Stimulated activated CD4-positive, alpha-beta T cell treated with anti-CD3 and anti-CD28 coated beads, Interleukin-1b, Interleukin-23, amount 100 ng/mL, for 48 hours (primary cell): ENCODE measurements at places on chromosomes 4 and X.

- no peak for DNase-seq
These were observed 1.6 kb upstream of the GRIPAP1 start for GRCh38 chrX:49003696-49004095.

DNA sequence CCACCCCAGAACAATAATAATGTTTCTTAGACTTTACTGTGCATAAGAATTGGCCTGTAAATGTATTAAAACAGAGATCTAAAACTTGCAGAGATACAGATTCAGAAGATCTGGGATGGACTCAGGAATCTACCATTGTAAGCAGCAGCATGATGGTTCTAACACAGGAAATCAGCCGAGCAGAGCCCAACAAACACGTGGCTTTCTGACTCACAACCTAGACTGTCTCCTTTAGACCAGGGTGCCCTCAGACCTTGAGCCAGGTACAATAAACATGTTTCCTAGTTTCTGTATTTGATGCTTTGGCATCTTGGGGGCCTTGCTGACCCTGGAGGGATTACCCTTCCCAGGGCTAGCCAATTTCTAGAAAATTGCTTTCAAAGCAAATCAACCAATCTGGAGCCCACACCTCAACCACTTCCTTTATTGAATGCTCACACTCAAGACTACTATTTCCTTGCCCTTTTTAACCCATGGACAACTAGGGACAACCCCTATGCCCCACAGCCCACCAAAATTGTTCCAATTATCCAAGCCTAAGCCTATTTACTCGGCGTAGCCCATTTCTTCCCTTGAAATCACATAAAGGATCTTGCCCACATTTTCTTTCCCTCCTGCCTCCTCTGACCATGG, 80.5 kb downstream of the TBC1D9 start:
- no peak for DNase-seq

GRCh38 chrX:9342561-9343051, 122.3 kb upstream of the TBL1X start:
- peak; percentile 51 for DNase-seq

- no peak for DNase-seq
These were observed 232.9 kb downstream of the ARAP2 start for GRCh38 chr4:36011381-36011780.

GRCh38 chr4:184259866-184260265, 42.2 kb upstream of the ENPP6 start:
- DNase-seq = no peak

GRCh38 chrX:29477878-29478277, 737.5 kb upstream of the MAGEB2 start:
- no peak for DNase-seq

DNA sequence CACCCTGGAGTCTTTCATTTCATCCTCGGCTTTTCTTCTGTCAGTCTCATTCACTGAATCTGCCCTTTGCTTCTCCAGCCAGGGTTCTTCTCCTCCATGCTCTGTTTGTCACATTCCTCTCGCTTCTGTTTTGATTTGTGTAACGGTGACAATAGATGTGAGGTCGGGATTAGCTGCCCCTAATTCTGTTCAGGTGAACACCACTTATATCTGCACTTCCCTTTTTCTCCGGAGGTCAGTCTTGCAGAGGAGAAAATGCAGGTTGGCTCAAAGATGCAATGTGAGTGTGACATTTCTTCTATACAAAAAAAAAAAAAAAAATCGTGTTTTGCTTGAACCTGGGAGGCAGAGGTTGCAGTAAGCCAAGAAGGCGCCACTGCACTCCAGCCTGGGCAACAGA, 262.9 kb downstream of the ASMT start:
- DNase-seq = no peak

DNA sequence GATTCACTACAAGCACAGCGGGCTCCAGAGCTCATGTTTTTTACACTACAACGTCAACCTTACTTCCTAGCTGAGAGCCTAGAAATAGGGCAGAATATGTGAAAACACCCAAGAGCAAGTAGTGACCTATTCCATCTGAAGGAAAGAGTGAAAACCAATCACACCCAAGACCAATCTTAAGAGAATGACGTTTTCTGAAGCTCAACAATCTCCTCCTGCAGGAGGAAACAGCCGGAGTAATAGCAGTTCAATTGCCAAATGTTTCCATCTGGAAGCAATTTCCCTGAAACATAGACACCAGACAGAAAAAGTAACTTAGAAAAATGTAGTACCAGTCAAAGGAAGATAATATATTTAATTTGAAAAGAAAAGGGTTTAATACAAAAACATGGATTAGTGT, 142.4 kb downstream of the ANXA5 start:
- DNase-seq = no peak

DNA sequence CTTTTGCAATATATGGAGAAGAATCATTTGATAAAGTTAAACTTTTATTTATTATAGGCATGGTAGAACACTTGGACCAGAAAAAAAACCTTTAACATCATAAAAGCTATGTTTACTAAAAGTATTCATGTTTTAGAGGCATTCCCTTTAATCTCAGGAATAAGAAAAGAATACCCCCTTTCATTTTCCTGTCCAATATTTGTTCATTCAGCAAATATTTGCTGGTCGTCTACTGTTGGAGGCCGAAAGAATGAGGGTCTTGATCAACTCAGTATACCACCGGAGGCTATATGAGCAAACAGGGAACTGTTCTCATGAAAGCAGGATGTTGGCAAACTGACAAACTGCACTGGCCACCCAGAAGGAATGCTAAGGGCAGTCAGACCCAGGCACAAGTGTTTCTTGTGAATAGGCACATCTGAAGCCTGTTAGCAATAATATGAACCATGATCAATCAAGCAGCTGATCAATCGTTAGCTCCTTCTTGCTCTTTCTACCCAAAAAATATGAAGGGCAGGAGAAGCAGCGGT, 480.8 kb upstream of the FAT1 start:
- DNase-seq = no peak
